Lower lobe of right lung (tissue), 2 donors: ENCODE measurements at places on chromosomes 1 and 21. TPM values are rescaled to one million over a fixed set of nuclear protein-coding genes. Genes with fewer than 3 reads are reported as not detected.

- no peak for DNase-seq
Measured at GRCh38 chr1:76268341-76268740, 193.8 kb downstream of the ST6GALNAC3 start.

- no peak for DNase-seq
Measured at GRCh38 chr1:231376875-231377549, 38.9 kb downstream of the SPRTN start.

GRCh38 chr1:59568158-59568935, 246.4 kb upstream of the HOOK1 start:
- no peak for DNase-seq

DNA sequence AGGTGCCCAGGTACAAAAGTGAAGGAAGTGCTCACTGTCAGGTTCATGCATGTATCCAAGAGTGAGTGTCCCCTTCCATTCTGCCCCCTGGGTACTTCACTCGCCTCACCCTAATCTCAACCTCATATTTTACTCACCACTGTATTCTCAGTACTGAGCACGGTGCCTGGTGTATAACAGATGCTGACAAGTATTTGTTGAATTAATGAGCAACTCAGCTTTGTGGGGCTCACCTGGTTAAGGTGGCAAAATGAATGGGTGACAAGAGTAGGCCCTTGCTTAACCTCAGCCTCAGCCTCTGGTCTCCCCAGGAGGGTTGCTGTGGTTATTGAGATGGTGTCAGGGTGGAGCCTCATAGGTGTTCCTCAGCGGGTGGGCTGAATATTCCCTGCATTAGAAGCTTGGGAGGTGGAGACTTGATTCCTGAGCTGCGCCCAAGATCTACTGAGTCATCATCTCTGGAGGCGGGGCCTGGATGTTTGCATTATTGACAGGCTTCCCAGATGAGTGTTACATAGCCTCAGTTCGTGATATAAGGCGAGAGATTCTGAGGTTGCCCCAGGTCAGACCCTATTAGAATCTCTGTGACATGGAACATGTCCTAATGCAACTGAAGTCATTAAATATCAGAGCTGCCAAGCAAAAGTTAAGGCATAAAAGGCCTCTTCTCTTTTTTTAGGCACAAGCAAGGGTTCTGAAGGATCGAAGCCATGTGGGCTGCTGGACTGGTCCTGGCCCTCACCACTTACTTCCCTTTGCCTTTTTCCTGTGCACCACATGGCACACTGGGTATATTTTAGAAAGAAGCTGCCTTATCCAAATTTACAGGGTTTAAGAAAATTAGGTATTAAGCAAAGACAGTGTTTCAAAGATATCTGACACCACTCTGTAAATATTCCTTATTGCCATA, 39.2 kb downstream of the SYT6 start:
- DNase-seq: no peak

- no peak for DNase-seq
Measured at GRCh38 chr1:83064589-83065242, 934.2 kb downstream of the TTLL7 start.

GRCh38 chr1:65323246-65323645, 13.9 kb downstream of the DNAJC6 start:
- DNase-seq: no peak

DNA sequence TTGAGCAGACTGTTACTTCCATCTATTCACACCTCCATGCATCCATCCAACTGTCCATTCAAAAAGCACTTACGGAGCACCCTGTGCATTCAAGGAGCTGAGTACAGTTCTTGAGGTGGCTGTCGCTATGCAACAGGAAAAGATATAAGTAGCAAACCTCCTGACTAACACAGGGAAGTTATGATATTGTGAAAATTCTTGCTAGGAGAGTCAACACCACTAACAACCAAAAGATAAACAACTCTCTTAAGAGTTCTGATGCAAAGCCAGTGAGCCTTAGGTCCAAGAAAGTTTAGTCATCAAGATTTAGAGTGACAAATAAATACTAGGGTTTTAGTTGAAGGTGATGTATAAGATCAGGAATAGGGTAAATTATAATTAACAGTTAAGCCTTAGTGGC, 44.5 kb upstream of the TRIM45 start:
- no peak for DNase-seq

GRCh38 chr1:151985768-151986167, 7.9 kb downstream of the S100A10 start:
- no peak for DNase-seq

The CYB561D1 gene
- 15.1 TPM for total RNA-seq

The TEX38 gene
- total RNA-seq: not detected
